NCI-H345 (cell line): ENCODE measurements at places on chromosomes 5 and 9.

- DNase-seq = no peak
These were observed 848.8 kb downstream of the MAT2B start for GRCh38 chr5:164354139-164354751.

DNA sequence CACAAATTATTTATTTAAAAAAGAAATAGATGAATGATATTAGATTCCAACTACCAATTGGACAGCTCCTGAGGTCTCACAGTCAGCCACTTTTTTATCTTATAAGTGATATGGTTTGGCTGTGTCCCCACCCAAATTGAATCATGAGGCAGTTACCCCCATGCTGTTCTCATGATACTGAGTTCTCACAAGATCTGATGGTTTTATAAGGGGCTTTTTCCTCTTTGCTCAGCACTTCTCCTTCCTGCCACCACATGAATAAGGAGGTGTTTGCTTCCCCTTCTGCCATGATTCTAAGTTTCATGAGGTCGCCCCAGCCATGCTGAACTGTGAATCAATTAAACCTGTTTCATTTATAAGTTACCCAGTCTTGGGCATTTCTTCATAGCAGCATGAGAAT, 12.9 kb downstream of the NLN start:
- no peak for DNase-seq

DNA sequence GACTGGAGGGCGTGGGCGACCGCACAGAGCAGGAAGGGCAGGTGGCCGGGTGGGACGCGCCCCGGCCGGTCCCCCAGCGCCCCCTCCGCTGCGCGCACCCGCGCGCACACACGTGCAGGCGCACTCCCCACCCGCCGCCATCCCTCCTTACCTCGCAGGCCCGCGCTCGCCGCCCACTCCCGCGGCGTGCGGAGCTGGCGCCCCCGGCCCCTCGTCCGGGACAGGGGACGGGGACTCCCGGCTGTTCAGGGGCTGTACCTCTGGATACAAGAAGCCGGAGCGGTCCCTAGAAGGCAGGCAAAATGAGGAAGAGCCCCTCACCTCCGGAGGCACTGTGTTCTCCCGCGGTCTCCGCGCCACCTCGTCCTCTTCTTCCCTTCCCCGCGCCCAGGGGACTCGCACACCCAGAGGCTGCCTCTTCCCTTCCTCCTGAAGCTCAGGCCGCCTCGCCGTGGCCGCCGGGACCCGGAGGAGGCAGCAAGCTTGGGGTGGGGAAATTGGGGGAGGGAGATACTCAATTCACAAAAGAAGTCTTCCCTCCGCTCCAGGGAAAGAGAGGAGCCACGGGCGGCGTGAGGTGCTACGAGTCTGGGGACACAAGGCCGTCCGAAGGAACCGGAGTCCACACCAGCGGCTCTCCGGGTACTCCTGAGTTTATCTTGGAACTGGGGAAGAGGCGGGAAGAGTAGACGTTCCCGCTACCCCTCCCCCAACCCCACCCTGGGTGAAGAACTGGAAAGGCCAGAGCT, 1.4 kb upstream of the GABRB2 start:
- peak; percentile 43 for DNase-seq

GRCh38 chr5:173003360-173003759, 19.8 kb downstream of the ATP6V0E1 start:
- no peak for DNase-seq

- no peak for DNase-seq
These were observed 41.5 kb downstream of the HMCN2 start for GRCh38 chr9:130306823-130307666.

DNA sequence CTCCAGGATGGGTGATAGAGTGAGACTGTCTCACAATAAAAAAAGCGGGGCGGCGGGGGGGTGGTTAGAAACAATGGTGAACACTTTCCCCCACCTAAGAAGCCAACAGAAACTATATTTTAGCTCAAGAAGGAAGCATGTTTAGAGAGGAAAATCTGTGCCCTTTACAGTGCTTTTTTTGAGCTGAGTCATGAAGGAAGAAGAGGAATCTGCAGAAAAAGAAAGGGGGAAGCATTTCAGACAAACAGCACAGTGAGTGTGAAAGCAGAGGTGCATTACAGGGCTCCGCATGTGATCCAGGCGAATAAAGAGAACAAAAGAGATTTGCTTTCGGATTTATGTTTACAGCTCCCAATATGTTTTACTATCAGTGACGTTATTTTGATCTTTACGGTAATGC, 1504.6 kb upstream of the WWC1 start:
- DNase-seq = no peak

- peak; percentile 82 for DNase-seq
These were observed 62.6 kb downstream of the CFAP77 start for GRCh38 chr9:132472599-132472998.

DNA sequence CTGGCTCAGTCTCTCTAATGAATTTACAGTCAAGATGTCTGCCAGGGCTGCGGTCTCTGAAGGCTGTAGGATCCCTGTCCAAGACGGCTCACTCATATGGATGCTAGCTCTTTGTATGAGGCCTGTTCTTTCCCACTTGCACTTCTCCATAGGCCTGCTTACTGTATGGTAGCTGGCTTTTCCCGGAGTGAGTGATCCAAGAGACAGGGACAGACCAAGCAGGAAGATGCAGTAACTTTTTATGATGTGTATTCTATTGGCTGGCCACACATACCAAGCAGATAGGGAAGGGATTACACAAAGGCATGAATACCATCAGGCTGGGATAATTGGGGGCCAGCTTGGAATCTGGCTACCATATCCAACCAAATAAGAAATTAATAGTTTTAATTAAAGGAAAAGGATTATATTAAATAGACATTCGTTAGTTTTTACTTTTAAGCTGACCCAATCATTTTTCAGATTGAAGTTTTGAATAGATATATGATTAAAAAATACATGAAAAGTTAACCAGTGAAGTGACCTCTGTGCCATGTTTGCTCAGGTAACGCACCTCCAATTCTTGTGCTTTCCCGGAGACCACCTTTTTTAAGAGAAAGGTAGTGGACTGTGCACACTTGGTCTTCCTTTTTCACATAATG, 20.6 kb downstream of the NSD1 start:
- DNase-seq = no peak

- DNase-seq = no peak
These were observed 2204.9 kb upstream of the WWC1 start for GRCh38 chr5:166086568-166086967.

DNA sequence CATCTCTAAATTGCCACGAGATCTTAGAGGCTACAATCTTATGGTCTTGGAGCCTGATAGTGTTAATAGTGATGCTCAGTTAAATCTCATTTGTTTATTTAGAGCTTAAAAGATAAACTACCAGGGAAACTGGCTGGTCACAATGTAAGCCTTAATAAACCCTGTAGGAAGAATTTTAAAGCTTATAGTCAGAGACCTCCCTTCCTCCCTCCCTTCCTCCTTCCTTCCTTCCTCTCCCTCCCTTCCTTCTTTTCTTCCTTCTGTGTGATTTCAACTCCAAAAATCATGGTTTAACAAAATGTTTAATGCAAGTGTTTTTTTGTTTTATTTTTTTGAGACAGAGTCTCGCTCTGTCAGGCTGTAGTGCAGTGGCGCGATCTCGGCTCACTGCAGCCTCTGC, 14.9 kb upstream of the FAM240B start:
- no peak for DNase-seq

DNA sequence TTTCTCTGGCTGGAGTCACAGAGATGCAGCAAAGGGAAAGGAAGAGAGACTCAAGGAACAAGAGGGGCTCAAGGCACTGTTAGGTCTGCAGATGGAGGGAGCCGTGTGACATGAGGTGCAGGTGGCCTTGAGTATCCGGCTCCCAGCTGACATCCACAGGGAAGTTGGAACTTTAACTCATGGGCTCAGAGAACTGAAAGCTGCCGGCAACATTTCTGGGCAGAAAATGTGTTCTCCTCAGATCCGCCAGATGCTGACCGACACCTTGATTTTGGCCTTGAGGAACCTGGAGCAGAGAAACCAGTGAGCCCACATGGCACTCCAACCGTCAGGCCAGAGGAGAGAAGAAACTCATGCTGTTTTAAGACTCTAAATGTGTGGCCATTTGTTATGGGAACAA, 258.1 kb upstream of the IRX2 start:
- DNase-seq = no peak

GRCh38 chr5:13945271-13945670, 783 bp upstream of the DNAH5 start:
- DNase-seq = no peak

- no peak for DNase-seq
These were observed 16.2 kb downstream of the UHRF2 start for GRCh38 chr9:6428940-6429889.

- no peak for DNase-seq
These were observed 11.6 kb upstream of the RETREG1 start for GRCh38 chr5:16628376-16628775.

GRCh38 chr9:105007143-105007542, 79.2 kb upstream of the ABCA1 start:
- no peak for DNase-seq

DNA sequence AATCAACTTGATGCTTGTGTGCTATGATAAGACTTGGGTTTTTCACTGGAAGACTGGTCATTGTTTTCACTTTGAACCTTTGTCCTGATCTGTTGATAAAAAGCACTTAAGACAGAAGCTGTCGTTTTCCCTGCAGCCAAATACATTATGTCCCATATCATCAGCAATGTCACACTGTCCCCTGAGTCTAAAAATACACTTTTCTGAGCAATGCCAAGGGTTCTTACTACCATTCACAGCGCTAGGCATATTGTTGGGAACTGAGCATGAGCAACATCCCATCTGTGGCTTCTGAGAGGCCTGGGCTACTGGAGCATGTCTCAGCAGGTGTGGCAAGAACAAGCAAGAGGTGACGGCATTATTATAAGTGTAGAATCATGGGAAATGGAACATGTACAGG, 81.8 kb downstream of the SEMA6A start:
- no peak for DNase-seq

- peak; percentile 75 for DNase-seq
These were observed 724 bp downstream of the MACROH2A1 start for GRCh38 chr5:135398160-135398854.

DNA sequence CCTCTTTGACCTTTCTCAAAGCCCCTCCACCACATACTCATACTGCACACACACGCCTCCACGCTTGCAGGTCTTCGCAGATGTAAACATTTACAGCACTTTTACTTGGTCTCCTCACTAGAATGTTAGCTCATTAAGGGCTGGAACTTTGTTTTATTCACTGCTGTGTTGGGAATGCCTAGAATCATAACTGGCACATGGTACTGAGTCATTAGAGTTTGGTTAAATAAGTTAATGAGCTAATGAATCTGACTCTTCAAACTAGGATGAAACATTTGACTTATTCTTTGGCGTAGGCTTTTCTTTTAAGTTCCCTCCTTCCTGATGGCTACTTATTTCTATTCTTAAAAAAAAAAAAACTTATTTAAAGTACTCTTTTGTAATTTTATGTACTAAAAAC, 28.9 kb downstream of the MAN2A1 start:
- DNase-seq = no peak

GRCh38 chr5:77599679-77600078, 38.8 kb downstream of the OTP start:
- DNase-seq = no peak

GRCh38 chr9:108643731-108644510, 211.9 kb downstream of the ACTL7B start:
- no peak for DNase-seq

DNA sequence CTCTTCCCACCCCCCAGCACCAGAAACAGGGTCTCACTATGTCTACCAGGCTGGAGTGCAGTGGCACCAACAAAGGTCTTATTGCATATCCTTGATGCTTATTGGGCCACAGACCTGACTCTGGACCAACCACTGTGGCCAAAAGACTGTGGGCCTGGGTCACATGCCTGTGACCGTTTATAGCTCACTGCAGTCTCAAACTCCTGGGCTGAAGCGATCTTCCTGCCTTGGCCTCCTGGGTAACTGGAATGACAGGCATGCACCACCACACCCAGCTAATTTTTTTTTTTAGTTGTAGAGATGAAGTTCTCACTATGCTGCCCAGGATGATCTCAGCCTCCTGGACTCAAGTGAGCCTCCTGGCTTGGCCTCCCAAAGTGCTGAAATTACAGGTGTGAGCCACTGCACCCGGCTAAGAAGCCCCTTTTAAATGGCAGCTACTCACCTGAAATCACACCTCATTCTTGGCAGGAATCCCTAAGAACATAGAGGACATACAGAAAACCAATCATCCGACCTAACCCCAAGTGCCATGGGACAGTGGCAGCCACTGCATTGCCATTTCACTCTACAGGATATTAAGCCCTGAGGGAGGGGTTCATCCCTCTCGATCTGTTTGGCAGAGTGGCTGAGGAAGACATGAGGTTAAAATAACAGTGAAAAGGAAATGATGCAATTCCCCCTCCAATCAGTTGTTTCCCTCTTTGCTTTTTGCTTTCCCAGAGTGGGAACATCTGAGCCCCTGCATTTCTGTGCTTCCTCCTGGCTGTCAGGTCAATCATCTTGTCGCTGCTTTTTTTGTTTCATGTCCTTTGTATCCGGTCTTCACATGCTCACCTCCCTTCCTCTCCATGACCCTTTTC, 74.6 kb downstream of the LRRC70 start:
- no peak for DNase-seq
